ENCODE measurements at places on chromosomes 7 and 10. TPM values are rescaled to one million over a fixed set of nuclear protein-coding genes. Genes with fewer than 3 reads are reported as not detected.

VGF gene
- not detected for total RNA-seq

ZNF727 gene
- 3.4 TPM for total RNA-seq

FAM25C gene
- not detected for total RNA-seq

ZNF488 gene
- total RNA-seq, result 0.16 TPM

AKR1B1 gene
- total RNA-seq, result 59.2 TPM

LEP gene
- 0.27 TPM for total RNA-seq

CDHR1 gene
- 0.33 TPM for total RNA-seq

ZNF12 gene
- total RNA-seq, result 24.1 TPM

CHRM2 gene
- 121 TPM for total RNA-seq

COL17A1 gene
- total RNA-seq, result not detected

LSM5 gene
- 17.8 TPM for total RNA-seq

Measured in sigmoid colon (tissue), 7 donors.